ENCODE measurements at places on chromosomes 12 and 14.
A peak's percentile ranks its signal among the peaks of the same experiment; 100 is the strongest.

GRCh38 chr14:93747102-93747501 is 41.2 kb downstream of the PRIMA1 start:
- no peak for DNase-seq

GRCh38 chr14:68336165-68336564 is 456.7 kb downstream of the ZFP36L1 start:
- DNase-seq, result no peak

DNA sequence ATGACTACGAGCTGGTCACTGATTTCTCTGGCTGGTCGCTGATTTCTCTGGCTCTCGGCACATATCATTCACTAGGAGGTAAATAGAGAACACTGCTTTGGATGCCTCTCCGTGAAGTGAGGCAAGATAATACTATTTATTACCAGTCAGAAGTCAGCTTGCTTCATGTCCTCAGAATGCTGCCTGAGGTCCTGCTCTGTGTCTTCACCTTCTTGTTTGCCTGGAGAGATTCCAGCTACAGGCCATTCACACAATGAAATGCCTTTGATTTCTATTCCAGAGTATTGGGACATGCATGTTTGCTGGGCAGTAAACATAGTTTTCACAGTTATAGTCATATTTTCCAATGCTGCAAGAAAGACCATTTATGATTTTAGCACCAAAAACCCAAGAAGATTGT is 106.7 kb downstream of the AEBP2 start:
- peak; percentile 33 for DNase-seq

GRCh38 chr12:123485756-123486155 is 27.8 kb downstream of the SNRNP35 start:
- DNase-seq, result no peak

- DNase-seq, result peak; percentile 64
Measured at GRCh38 chr12:76024102-76024781, 7.3 kb downstream of the PHLDA1 start.

DNA sequence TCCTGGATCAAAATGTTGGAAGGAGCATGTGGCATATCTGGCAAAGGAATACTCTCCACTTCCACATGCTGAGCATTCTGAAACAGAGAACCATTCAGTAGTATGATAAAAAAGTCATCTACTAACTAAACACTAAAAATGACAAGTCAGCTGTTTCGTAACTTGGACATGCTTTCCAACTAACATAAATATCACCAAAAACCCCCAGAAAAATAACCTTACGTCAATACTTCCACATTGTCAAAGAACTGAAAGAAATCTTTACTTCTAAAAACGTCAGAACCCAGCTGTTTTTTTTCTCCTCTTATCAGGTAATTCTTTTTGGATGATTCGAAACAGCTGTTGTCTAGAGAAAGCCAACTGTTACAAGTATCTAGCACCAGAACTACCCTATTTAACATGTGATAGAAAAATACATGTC is 8.2 kb downstream of the WBP11 start:
- DNase-seq, result no peak

DNA sequence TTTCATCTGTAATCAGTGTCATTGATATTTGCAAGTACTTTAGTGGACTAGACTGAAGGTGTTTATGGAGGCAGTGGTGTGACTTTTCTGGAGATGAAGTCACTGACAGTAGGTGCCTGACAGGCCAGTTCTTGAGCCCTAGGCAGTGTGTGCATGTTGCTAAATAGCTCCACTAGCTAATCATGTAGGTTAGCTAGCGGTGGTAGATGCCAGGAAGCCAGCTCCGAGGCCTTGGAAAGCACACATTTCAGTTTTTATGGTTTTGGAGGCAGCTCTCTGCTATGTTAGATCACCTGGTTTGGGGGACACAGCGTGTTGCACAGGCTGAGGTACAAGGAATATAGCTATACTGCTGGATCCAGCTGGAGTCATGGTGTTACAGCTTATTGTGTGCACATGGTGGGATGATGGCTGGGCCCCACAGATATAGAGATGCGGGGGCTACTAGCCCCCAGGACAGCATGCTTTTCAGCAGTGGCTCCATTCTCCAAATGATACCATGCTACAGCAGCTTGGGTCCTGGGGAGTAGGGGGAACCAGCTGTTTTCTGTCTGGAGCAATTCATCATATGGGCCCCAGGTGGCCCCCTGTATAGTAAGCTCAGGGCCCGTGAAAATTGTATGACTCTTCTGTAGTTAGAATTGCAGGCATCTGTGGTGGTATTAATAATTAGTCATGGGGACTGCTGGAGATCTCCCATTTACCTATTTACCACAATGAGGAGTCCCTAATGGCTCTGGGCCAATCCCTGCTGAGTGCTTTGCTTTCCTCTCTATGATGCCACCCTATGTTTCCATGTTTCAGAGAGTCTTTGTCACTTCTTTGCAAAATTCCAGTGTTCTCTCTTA is 367.2 kb upstream of the LMO3 start:
- DNase-seq, result no peak

DNA sequence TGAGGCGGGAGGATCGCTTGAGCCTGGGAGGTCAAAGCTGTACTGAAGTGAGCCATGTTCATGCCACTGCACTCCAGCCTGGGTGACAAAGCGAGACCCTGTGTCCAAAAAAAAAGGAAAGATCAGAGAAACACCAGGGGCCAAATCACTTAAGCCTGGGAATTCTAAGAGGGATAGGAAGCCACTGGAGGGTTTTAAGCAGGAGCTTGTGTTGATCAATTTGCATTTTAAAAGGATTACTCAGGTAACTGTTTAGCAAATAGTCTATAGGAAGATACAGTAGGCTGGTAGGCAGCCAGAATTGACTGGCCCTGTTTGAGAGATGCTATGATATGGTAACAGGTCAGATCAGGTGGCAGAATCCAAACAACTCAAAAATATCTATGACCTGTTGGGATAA is 162.7 kb downstream of the SPTSSA start:
- DNase-seq, result no peak

DNA sequence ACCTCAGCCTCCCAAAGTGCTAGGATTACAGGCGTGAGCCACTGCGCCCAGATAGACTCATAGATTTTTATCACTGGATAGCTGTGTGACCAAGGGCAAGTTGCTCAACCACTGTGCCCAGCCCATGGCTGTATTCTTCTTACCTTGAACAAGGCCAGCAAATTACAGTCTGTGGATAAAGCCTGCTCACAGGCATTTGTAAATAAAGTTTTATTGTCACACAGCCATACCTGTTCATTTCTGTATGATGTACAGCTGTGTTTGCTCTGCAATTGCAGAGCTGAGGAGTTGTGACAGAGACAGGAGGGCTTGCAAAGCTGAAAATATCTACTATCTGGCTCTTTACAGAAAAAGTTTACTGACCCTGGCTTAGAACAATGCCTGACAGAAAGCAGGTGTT is 35.2 kb upstream of the LHX5 start:
- no peak for DNase-seq

- no peak for DNase-seq
Measured at GRCh38 chr12:76256321-76256720, 91.9 kb downstream of the BBS10 start.

DNA sequence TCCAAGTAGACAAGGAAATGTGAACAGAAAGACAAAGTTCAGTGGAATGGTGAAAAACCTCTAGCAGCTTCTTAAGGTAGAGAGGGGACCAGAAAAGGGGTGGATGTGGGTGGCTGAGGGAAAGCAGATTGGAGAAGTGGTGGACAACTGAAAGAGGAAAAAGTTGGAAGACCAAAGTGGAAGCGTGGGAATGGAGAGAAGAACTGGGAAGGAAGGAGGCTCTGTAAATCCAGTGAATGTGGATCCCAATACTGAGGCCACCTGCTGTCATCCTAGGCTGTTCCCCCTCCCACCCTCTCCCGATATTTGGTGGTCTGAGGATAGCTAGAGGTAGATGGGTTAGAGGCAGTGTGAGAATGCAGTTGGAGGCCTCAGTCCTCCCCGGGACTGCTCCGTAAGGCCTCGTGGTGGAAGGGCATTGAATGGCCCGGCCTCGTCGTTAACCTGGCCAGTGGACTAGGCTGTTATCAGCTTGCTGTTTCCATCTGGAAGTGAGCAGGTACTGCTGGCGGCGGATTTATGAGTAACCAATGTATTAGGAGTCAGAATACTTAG is 822 bp upstream of the POU6F1 start:
- DNase-seq, result no peak

- DNase-seq, result no peak
Measured at GRCh38 chr14:68663385-68664076, 129.3 kb downstream of the ZFP36L1 start.

DNA sequence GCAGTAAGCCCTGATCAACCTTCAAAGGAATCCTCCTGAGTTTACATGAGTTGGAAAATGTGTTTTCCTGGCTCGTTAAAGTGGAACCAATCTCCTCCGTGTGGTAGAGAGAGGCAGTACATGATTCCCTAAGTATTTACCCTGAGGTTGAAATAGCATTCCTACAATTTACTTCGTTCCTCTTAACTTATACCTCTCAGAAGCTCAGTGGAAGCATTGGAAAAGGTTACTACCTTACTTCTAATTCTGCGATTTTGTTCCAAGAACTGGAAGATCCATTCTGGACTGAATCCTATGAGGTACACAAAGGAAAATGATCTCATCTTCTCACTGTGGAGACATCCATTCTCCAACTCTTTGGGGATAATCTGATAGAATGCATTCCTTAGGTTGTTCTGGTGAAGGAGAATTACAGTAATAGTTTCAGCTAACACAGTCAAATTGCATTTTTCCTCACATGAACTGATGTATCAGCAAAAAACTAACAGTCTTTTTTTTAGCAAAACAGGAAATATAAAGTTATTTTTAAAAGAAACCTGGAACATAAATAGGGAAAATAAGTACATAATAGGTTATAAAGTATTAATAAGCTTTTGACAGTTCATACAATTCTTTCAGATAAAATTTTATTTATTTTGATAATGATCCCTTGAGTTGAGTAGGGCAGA is 475.6 kb downstream of the PDZRN4 start:
- DNase-seq, result peak; percentile 42

DNA sequence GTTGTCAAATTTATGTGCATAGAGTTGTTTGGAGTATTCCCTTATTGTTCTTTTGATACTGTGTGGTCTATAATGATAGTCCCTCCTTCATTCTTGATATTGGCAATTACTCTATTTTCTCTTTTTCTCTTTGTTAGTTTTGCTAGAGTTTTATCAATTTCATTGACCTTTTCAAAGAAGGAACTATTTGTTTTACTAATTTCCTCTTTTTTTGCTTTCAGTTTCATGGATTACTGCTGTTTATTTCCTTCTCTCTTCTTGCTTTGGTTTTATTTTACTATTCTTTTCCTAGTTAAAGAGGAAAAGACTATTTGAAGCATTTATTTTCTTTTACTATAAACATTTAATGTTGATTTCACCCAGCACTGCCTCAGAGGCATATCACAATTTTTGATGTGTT is 250.9 kb upstream of the PELI2 start:
- DNase-seq, result no peak

DNA sequence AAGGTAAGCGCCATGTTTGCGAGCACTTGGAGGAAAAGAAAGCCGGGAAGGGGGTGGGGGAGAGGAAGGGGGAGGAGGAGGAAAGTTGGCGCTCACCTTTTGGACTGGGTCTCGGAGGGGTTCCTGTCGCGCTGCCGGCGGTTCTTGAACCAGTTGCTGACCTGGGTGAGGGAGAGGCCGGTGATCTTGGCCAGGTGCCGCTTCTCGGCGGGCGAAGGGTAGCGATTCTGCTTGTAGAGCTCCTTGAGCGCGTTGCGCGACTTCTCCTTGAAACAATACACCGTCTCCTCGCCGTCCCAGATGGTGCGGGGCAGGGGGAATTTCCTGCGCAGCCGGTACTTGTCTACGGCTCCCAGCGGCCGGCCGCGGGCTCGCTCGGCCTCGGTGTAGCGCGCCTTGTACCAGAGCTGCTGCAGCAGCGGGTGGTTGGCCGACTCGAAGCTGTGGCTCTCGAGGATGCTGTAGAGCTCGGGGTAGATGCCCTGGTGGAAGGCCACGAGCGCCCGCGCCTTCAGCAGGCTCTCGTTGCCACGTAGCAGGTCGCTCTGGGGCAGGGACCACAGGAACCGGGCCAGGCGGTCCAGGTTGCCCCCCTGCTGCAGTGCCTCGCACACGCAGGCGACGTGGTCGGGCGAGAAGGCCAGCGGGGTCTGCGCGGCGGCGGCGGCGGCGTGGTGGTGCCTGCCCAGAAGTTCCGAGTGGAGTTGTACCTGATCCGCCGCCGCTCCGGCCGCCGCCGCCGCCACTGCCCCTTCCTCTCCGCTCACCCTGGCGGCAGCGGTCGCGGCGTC is 840 bp downstream of the SIX4 start:
- DNase-seq, result peak; percentile 72

DNA sequence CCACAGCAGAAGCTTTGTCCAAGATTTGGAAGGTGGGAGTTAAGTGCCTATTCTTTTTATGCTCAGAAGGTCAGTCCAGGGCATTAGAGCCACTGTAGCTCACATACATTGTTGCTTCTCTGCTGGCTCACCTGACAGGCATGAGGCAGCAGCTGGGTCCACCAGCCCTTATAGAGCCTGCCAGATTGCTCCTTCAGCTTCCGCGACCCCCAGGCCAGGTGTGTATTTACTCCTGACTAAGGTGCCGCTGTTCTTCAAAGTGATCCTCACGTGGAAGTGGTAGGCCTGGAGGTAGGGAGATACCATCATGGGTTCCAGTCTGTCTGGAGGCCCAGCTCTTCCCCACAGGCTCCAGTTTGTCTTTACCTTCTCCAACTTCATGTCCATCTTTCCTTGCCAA is 17.5 kb upstream of the CPM start:
- no peak for DNase-seq

GRCh38 chr14:104135121-104135903 is 3.1 kb upstream of the KIF26A start:
- DNase-seq, result peak; percentile 24

- no peak for DNase-seq
Measured at GRCh38 chr12:39032034-39032433, 126.6 kb upstream of the CPNE8 start.

- no peak for DNase-seq
Measured at GRCh38 chr12:109222062-109222461, 87.0 kb downstream of the FOXN4 start.

DNA sequence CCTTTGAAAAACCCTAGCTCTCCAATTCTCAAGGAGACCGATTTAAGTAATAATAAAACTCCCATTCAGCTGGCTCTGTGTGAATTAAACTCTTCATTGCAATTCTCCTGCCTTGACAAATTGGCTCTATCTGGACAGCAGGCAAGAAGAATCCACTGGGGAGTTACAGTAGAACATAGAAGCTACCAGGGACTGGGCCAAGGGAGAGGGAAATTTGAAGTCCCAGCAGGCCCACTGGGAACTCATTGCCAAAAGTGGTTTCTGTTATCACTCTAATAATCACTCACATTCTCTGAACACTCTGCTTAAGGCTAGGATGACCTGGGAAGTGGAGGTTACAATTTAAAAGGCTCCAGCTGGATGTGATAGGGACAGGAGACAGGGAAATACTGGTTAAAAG is 384.5 kb upstream of the CCDC196 start:
- no peak for DNase-seq

DNA sequence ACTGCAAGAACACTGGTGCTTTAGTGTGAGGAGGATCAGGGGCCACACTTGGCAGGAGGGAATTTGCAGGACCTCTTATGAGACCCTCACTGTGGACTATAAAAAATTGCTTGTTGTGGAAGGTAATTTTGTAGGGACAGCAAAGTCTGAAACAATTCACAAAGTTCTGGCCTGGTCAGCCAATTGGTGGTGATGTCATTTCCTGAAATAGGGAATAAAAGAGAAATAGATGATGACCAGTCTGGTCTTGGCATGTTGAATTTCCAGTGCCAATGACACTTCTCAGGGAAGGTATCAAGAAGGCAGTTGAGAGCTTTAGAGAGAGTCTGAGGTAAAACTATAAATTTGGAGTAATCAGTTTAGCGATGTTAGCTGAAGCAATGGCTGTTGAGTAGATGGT is 129.3 kb upstream of the LMNTD1 start:
- DNase-seq, result no peak

Data from mesenchymal stem cell (in vitro differentiated cells and primary cell).